ENCODE measurements at places on chromosomes 11 and 22.

DNA sequence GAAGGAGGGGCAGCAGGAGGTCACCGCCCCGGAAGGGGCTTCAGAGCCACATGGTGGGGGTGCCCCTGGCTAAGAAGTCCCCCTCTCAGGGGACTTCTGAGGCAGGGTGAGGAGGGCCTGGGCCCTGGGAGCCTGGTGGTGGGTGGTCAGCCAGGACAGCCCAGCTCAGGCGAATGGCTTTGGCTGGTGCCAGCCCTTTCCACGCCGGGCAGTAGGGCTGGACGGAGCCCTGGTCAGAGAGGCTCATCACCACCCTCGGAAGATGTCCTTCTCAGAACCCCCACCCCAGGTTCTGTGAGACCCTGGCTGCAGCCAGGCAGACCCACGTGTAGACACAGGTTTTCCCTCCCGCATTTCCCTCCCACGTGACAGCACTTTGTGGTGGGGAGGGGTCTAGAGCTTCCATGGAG, 35.9 kb downstream of the OSBPL5 start:
- no peak for DNase-seq

- no peak for DNase-seq
Observed at GRCh38 chr11:110000031-110000502, 93.1 kb upstream of the ZC3H12C start.

GRCh38 chr11:111645657-111646316, 43.5 kb downstream of the SIK2 start:
- no peak for DNase-seq

GRCh38 chr11:124934862-124935547, 842 bp downstream of the HEPACAM start:
- no peak for DNase-seq

- no peak for DNase-seq
Observed at GRCh38 chr11:6648501-6648900, 7.1 kb downstream of the DCHS1 start.

- no peak for DNase-seq
Observed at GRCh38 chr22:19430890-19431541, 517 bp downstream of the HIRA start.
